ENCODE measurements at places on chromosomes 7 and 10.

DNA sequence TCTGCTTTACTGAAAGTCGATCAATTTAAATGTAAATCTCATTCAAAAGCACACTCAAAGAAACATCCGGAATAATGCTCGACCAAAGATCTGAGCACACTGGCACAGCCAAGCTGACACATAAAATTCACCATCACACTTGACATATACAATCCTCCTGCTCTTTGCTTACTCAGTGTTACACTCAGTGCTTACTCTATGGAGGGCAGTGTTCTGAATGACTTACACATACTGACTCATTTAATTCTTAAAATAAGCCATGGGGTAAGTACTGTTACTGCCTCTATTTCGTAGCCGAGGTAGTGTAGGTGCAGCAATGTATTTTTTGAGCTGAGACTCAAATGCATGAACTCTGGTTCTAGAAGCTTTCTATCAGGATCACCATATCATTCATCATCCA, 421.5 kb upstream of the LRRN3 start:
- DNase-seq = no peak

GRCh38 chr10:75682649-75683557, 251.5 kb downstream of the LRMDA start:
- no peak for DNase-seq

DNA sequence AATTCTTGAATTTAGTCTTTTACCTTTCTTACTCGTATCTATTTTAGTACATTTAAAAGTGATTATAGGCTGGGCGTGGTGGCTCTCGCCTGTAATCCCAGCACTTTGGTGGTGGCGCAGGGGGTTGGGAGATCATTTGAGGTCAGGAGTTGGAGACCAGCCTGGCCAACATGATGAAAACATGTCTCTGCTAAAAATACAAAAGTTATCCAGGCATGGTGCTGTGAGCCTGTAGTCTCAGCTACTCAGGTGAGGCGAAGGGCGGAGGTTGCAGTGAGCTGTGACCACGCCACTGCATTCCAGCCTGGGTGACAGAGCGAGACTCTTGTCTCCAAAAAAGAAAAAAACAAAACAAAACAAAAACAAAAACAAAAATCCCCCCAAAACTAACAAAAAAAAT, 12.2 kb downstream of the PRKCQ start:
- no peak for DNase-seq

GRCh38 chr7:26413007-26413691, 121.5 kb downstream of the SNX10 start:
- no peak for DNase-seq

DNA sequence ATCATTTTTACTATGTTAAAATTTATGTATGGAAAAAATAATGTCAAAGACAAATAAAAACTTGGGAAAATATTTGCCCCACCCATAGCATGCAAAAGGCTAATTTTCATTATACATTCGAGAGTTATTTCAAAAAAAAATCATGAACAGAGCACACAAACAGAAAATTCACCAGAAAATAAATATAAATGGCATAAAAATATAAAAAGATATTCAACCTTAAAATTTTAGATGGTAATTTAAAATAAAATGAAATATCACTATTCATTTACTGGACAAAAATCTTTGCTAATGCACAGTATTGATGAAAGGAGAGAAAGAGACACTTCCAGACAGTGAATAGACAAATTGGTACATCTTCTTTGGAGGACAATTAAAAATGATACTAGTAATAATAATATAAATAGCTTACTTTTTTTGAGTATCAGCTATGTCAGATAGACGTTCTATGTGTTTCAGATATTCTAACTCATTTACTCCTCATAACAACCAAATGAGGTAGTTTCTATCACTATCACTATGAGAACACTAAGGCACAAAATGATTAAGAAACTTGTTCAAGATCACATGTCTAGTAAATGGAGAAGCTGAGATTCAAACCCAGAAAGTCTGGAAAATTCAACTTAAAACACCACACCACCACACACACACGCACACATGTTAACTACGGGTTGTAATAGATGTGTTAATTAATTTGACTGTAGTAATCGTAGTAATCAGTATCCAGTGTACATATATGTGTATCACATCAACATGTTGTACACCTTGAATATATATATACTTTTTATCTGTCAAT, 63.0 kb downstream of the CCDC71L start:
- DNase-seq = no peak

Measured in stimulated activated CD4-positive, alpha-beta T cell treated with anti-CD3 and anti-CD28 coated beads, TNF-alpha, amount 100 ng/mL, for 1 hour (primary cell).